Activated naive CD8-positive, alpha-beta T cell treated with anti-CD3 and anti-CD28 coated beads for 36 hours (primary cell): ENCODE measurements at places on chromosomes 12 and 14.

DNA sequence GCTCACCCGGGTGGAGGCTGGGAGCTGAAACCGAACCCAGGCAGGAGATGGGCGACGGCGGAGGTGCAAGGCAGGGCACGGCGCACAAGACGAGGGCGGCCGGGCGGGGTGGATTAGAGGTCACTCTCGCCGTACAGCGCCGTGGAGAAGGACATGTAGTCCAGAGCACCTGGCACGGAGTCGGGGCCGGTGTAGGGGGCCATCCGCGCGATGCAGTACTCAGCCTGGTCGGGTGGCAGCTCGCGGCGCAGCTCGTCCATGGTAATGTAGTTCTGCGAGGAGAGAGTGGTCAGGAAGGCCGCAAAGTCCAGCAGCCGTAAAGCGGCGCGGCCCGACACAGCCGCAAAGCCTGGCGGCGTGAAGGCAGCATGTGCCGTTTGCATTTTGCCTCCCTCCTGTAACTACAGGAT is 81.9 kb upstream of the ZFP36L1 start:
- no peak for DNase-seq

- DNase-seq = no peak
These were observed 141.5 kb downstream of the NTF3 start for GRCh38 chr12:5573390-5573789.

- DNase-seq = no peak
These were observed 11.8 kb upstream of the TUBA1C start for GRCh38 chr12:49253033-49253623.

DNA sequence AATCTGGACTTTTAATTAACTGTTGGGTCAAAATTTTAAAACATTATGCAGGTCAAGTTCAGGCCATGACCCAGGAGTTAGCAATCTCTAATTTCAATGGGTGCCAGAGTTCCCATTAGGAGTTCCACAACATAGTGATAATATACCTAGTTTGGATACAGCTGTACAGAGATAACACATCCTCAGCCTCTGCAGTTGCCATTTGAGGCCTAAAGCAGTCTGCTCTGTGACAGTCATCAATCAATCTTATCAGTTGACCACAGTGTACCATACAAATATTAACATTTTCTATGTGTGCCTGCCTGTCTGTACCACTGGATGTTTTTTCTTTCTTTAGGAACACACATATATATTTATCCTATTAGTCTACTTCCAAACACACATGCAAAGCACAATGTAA is 54.0 kb upstream of the BBS10 start:
- no peak for DNase-seq

DNA sequence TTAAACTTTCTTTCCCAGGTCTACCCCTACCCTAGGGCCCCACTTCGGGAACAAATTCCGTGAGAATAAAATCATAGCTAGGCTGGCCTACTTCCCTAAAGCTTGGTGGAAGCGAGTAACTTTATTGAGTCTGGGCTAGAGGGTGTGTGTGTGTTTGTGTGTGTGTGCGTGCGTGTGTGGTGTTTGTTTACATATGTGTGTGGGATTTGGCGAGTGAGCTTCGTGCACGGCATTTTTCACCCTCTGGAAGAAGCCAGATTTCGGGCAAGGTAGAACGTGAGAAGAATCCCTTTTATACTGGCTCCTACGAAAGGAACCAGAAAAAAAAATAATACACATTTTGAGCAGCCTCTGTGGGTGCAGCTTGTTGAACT is 7.5 kb upstream of the LHX5 start:
- DNase-seq = no peak
